Stimulated activated CD8-positive, alpha-beta memory T cell treated with anti-CD3 and anti-CD28 coated beads, Interleukin-4, amount 100 ng/mL, for 1 hour (primary cell): ENCODE measurements at places on chromosomes 3 and 15.

GRCh38 chr3:87798567-87798947, 260.2 kb downstream of the CGGBP1 start:
- DNase-seq: no peak

GRCh38 chr15:76177491-76178040, 117.8 kb downstream of the TMEM266 start:
- DNase-seq: no peak

DNA sequence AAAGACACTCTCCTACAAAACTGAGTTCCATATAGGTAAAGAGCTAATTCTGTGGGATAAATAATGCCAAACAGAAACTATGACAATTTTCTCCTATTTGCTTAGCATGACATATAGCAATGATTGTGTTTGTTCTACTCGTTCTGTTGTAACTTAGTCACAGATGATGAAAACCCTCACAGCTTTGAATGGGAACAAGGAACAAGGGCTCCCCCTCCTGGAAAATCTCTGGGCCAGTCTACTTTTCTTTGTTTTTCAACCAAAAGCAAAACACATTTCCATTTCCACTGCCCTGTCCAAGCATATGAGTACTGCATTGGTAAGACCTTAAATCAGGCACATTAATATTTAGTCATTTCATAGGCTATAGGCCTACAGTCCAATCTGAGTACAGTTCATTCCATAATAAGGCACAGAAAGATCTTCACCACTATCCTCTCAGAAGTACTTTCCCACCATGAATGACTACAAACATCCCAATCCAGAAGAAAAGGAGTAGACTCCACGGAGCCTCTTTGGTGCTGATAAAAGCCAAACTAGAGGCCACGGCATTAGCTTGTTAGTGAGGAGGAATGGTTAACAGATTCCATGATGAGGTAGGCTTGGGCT, 67.1 kb downstream of the ATP8B4 start:
- DNase-seq: no peak

DNA sequence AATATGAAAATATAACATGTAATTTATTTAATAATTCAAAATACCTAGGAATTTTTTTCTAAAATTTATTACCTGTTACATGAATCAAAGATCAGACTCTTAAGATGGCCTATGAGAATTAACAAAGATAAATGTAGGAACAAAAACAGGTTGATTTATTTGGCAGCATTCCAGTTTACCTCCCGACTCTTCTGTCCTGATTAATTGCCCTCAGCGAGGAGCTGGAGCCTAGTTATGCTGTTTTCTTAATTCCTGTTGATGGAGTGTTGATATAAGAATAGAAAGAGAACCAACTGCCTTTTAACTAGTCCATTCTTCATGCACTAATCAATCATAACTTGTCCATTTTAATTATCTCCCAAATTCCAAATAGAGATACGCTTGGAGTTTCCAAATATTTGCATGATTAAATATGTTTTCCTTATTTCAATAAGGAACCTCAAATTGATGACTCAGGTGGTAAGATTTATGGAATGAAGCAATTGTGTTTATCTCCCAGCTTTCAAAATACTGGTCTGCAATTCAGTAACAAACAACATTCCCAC, 10.6 kb upstream of the CPB1 start:
- no peak for DNase-seq

DNA sequence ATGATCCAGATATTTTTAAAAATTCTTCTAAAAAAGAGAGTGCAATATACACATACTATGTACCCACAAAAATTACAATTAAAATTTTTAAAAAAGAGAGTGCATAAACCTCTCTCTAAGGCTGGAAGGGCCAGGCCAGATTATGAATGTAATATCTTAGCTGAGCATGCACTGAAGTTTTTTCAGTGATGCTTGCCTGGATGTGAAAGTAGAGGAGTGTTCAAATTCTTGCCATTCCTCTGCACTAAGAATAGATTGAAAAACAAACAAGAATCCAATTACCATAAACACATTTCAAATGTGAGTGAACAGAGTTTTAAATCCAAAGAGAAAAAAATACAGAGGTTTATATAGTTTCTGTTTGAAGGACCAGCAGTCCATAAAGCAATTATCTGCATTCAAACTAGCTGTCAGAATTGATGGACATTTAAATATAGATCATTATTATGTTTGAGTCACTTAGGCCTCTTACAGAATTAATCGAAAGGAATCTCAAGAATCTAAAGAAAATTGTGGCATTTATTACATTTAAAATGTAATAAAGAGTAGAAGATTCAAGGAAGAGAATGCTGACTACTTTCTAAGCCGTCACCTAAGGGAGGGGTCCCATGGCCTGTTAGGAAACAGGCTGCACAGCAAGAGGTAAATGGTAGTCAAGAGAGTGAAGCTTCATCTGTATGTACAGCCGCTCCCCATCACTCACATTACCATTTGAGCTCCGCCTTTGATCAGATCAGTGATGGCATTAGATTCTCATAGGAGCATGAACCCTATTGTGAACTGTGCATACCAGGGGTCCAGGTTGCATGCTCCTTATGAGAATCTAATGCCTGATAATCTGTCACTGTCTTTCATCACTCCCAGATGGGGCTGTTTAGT, 159.3 kb upstream of the MDFIC2 start:
- no peak for DNase-seq
